NCI-H187 (cell line): ENCODE measurements at places on chromosomes 6 and 20.

- no peak for DNase-seq
Measured at GRCh38 chr6:13767121-13767808, 47.1 kb downstream of the MCUR1 start.

- DNase-seq: no peak
Measured at GRCh38 chr6:95723638-95724037, 146.3 kb downstream of the MANEA start.

DNA sequence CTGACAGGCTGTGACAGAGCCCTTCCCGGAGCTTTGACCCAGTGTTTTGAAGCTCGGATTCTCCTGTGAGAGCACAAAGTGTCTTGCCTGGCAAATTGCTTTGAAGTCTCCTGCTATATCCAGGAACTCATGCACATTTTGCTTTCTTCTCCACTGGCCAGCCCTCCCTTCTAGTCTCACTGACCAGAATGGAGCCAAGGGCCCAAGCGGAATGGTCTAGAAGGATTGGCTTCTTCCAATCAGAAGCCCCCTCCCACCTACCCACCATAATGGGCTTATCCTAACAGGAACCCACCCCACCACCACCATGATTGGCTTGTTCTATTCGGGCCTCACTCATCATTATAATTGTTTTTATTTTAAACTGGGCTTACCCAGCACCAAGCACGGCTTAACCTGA is 130.1 kb downstream of the PXDC1 start:
- DNase-seq: no peak

DNA sequence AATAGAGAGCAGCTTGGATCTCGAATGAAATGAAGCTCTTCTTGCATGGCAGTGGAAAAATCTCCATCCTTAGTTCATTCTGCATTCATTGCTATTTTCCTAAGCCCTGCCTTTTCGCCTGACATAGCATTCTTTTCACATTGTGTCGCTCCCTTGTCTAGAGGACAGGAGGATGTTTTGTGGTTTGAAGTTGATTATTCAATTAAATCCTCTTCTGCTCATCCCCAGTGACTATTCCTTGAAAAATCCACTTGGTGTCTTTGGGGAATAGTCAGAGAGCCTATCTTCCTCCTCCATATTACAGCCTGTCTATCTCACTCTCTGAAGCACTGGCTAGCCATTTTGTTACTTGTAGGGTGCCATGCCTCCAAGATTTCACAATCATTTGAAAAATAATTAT is 161.2 kb downstream of the KLHL32 start:
- DNase-seq: no peak

DNA sequence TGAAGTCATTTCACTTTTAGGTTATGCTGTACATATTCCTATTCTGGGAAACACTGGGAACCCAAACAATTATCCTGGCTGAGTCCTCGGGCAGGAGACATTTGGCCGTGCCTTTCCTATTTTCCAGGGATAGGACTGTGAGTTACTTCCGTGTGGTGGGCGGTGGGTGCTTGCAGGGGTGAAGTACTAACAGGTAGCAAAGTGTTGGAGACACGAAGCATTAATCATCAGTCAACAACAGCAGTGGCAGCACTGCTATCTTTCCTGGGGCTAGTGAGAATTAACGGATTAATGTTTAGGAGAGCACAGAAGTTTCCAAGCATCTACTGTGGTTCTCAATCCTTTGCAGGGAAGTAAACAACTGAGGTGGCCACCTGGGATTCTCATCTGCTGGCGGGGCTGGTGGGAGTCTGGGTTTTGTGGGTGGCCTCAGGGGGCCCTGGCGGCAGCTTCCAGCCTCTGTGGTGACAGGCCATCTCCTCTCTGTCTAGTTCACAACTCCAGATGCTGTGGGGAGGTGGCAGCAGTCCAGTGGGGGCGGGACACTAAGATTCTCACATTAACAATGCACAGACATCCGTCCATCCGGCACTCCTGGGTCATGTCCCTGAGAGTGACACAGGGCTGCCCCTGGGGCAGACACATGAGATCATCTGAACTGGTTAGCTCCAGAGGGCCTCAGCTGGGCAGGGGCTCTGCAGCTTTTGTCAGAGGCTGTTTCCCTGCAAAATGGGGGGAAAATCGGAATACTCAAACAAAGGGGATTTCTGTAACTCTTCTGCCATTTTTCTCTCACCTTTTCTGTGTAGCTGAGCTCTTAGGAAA is 90.9 kb downstream of the GJA10 start:
- DNase-seq: no peak

DNA sequence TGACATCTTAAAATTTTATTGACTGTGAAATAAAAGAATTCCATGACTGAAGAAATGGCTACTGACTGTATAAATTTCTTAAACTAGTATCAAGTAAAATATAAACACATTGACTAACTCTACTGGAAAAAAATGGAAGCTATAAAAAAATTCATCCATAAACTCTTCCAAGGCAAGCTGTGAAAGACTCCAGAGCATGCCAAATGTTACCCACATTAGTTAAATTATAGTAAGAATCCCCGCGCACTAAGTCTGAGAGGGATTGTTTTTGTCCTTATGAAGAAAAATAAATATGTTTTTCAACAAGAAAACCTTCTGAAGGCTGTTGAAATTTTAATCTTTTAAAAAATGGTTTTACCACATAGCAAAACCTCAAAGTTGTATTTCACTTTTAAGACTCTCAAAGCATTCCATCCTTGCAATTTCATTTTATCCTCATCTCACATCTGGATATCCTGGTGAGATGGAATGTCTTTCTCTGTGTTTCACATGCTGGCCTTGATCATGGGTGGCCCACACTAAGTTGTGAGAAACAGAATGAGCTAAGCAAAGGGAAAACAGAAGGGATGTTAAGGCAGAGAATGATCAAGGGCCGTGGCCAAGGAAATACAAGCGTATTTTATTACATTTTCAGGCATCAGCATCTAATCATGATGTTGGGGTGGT is 732.5 kb downstream of the KIF16B start:
- no peak for DNase-seq

GRCh38 chr6:7052443-7053011 is 55.2 kb upstream of the RREB1 start:
- no peak for DNase-seq
